ENCODE measurements at places on chromosomes 16 and 17. TPM values are rescaled to one million over a fixed set of nuclear protein-coding genes. Genes with fewer than 3 reads are reported as not detected.

DNA sequence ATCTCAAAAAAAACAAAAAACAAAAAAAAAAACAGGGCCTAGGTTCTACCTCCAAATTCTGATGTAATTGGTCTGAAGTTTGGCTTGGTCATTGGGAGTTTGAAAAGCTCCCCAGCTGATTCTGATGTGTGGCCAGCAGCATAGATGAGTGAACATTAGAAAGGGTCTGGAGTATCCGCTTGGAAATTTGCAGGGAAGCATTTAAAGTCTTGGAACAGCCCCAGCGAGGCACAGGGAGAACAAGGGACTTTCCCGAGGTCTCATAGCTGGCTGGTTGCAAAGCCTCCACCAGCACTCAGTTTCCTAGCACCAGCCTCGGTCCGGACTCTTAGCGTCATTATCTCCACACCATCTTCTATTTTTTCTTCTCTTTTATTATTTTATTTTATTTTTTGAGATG lies 70.8 kb downstream of the RAB11FIP4 start:
- H3K4me1 ChIP-seq, result peaks cover 8% of the 10 kb centered on the region
- H3K27ac ChIP-seq, result no peak overlapping the region
- no peak overlapping the region for H3K4me3 ChIP-seq
- DNase-seq, result no peak
- H3K27me3 ChIP-seq, result no peaks in the 10 kb centered on the region

Gene CDRT15
- not detected for total RNA-seq

- peaks cover 10% of the 10 kb centered on the region for H3K4me1 ChIP-seq
- no peak overlapping the region for H3K27ac ChIP-seq
Observed at GRCh38 chr17:19268611-19269010, 31.4 kb downstream of the EPN2 start.

- no peaks in the 10 kb centered on the region for H3K36me3 ChIP-seq
- DNase-seq, result no peak
- no peak overlapping the region for H3K27ac ChIP-seq
- H3K4me3 ChIP-seq, result no peak overlapping the region
- H3K27me3 ChIP-seq, result no peaks in the 10 kb centered on the region
Observed at GRCh38 chr16:53899431-53899830, 195.5 kb downstream of the FTO start.

- no peak overlapping the region for H3K27ac ChIP-seq
- no peak overlapping the region for H3K4me3 ChIP-seq
- H3K27me3 ChIP-seq, result peaks cover 99% of the 10 kb centered on the region
- H3K4me1 ChIP-seq, result no peaks in the 10 kb centered on the region
Observed at GRCh38 chr16:81774348-81774747, 4.7 kb upstream of the PLCG2 start.

DNA sequence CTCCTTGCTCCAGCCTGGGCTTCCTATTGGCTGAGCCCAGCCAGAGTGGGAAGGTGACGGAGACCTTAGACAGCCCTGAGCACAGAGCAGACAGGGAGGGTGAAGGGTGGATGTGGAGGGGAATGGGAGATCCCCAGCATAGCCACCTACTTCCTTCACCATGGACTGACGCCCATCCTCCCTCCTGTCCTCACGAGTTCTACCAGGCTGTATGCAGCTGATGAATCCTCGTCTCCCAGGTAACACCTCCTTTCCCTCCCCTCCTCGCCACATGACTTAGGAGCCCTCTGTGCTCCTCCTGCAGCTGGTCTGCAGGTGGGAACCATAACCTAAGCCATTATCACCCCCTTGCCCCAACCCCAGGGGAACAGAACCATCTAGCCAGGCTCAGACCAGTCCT lies 9.0 kb upstream of the CRHR1 start:
- DNase-seq, result no peak
- no peaks in the 10 kb centered on the region for H3K4me1 ChIP-seq
- H3K36me3 ChIP-seq, result no peaks in the 10 kb centered on the region
- no peak overlapping the region for H3K4me3 ChIP-seq
- no peak overlapping the region for H3K27ac ChIP-seq
- peaks cover 99% of the 10 kb centered on the region for H3K27me3 ChIP-seq

DNA sequence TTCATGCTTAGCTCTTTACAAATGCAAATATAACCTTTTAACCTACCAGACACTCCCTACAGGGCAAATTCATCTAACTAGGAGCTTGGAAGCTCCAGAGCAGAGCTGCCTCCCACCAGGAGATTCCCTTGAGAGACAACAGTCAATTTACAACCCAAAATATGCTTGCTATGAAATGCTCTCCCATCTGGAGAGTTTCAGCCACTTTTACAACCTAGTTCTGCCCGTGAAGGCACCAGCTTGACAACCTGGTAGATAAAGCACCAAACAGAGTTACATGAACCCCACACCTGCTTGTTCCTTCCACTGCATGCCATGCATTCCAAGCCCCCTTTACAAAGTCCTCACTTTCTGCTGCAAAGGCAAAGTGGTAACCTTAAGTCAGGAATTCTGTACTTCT lies 215.3 kb upstream of the KIF2B start:
- no peaks in the 10 kb centered on the region for H3K36me3 ChIP-seq
- H3K27me3 ChIP-seq, result no peaks in the 10 kb centered on the region
- no peak overlapping the region for H3K27ac ChIP-seq
- H3K4me3 ChIP-seq, result no peak overlapping the region

DNA sequence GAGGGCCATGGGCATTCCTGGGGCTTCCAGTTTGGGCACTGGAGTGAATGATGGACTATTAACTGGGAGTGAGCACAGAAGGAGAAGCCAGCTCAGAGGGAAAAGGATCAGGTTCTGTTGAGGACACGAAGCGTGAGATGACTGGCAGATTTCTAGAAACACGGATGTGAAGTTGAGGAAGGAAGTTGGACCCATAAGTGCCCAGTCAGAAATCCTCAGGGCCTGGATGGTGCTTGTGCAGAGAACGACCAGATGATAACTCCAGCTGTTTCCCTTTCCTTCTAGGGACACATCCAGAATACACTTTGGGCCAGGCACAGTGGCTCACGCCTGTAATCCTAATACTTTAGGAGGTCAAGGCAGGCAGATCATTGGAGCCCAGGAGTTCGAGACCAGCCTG lies 23.3 kb upstream of the ANKRD40CL start:
- no peak overlapping the region for H3K4me3 ChIP-seq
- H3K4me1 ChIP-seq, result no peaks in the 10 kb centered on the region
- no peak for DNase-seq
- no peaks in the 10 kb centered on the region for H3K36me3 ChIP-seq
- H3K27me3 ChIP-seq, result peaks cover 14% of the 10 kb centered on the region

GRCh38 chr17:16439811-16440351 lies 24.5 kb downstream of the TRPV2 start:
- peaks cover 19% of the 10 kb centered on the region for H3K4me1 ChIP-seq
- no peaks in the 10 kb centered on the region for H3K27me3 ChIP-seq
- peaks cover 70% of the 10 kb centered on the region for H3K36me3 ChIP-seq

GRCh38 chr17:30429155-30429554 lies 48.1 kb upstream of the GOSR1 start:
- H3K27me3 ChIP-seq, result no peaks in the 10 kb centered on the region
- H3K4me3 ChIP-seq, result no peak overlapping the region
- DNase-seq, result no peak
- H3K4me1 ChIP-seq, result peaks cover 13% of the 10 kb centered on the region

Gene FOXN1
- total RNA-seq, result not detected

GRCh38 chr16:19166500-19166899 lies 1.5 kb upstream of the SYT17 start:
- no peak for DNase-seq
- no peak overlapping the region for H3K4me3 ChIP-seq
- peaks cover 9% of the 10 kb centered on the region for H3K36me3 ChIP-seq
- peaks cover 8% of the 10 kb centered on the region for H3K4me1 ChIP-seq

DNA sequence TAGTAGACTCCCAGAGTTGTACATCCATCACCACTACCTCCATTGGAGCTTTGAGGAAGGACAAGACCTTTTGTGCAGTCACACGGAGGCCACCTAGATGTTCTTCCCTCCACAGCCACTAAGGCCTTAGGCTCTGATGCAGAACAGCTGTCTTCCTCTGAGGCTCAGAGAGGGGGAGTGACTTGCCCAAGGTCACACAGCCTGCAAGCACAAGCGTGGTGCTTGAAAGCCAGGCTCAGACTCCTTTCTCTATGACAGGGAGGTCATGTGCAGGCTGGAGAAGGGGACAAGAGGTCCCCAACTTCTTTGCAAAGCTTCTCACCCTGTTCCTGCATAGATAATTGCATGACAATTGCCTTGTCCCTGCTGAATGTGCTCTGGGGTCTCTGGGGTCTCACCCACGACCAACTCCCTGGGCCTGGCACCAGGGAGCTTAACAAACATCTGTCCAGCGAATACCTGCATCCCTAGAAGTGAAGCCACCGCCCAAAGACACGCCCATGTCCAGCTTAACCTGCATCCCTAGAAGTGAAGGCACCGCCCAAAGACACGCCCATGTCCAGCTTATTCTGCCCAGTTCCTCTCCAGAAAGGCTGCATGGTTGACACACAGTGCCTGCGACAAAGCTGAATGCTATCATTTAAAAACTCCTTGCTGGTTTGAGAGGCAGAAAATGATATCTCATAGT lies 12.7 kb downstream of the SCGB1C2 start:
- H3K4me3 ChIP-seq, result no peak overlapping the region
- peak; percentile 15 for DNase-seq
- no peaks in the 10 kb centered on the region for H3K36me3 ChIP-seq
- H3K27ac ChIP-seq, result no peak overlapping the region

GRCh38 chr17:48439110-48439850 lies 9.3 kb upstream of the SKAP1 start:
- no peak overlapping the region for H3K4me3 ChIP-seq
- no peaks in the 10 kb centered on the region for H3K36me3 ChIP-seq
- DNase-seq, result no peak
- H3K4me1 ChIP-seq, result peaks cover 9% of the 10 kb centered on the region

- H3K4me1 ChIP-seq, result peaks cover 20% of the 10 kb centered on the region
- peak; percentile 17 for DNase-seq
- peak overlapping the region; percentile 86 for H3K4me3 ChIP-seq
- H3K27me3 ChIP-seq, result no peaks in the 10 kb centered on the region
- H3K36me3 ChIP-seq, result peaks cover 36% of the 10 kb centered on the region
Observed at GRCh38 chr17:32007463-32008298, 498 bp downstream of the LRRC37B start.

DNA sequence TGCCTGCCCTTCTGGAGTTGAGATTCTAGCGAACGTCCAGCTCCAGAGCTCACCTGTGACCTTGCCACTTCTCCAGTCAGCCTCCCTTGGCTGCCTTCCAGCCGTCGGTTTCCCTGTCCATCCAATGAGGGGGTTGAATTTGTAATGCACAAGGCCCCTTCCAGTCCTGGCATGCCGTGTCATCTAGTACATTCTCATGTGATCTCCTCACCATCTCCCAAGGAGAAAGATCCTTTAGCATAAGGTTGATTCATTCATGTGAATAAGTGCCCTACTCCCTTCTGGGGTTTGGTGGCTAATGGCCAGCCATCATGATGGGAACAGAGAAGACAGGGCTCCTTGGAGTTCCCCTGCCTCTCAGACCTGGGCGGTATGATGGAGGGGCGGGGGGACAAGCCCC lies 18.9 kb upstream of the ABCC3 start:
- H3K27ac ChIP-seq, result no peak overlapping the region
- H3K27me3 ChIP-seq, result peaks cover 67% of the 10 kb centered on the region
- H3K4me1 ChIP-seq, result peaks cover 9% of the 10 kb centered on the region
- H3K4me3 ChIP-seq, result no peak overlapping the region
- H3K36me3 ChIP-seq, result no peaks in the 10 kb centered on the region
- DNase-seq, result no peak

DNA sequence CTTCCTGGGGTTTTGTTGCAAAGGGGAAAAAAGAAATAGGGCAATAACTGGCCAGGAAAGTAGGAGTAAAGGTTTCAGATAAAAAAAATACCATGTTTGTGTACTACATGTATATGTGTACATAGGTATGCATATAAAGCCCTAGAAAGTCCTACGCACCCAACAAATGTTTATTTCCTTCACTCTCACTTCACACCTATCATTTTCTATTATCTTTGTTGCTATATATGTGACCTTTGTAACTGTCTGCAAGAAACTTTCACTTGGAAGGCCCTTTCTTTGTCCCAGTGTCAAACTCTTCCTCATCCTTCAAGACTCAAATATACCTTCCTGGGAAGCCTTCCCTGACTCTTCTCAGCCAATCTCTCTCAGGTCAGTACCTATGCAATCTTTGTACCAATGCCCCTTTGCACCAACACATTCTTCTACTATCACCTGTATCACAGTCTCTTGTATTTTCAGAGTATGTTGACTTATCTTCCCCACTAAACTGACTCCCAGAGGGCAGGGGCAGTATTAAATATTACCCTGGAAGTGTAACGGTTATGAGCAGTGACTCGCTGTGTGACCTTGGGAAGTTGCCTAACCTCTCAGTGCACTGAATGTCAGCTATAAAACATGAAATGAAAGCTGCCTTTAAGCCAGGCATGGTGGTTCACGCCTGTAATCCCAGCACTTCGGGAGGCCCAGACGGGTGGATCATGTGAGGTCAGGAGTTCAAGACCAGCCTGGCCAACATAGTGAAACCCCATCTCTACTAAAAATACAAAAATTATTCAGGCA lies 6.5 kb downstream of the XPO6 start:
- no peak overlapping the region for H3K27ac ChIP-seq
- no peak for DNase-seq
- no peak overlapping the region for H3K4me3 ChIP-seq
- H3K36me3 ChIP-seq, result peaks cover 39% of the 10 kb centered on the region
- no peaks in the 10 kb centered on the region for H3K27me3 ChIP-seq
- H3K4me1 ChIP-seq, result peaks cover 22% of the 10 kb centered on the region

Gene PIPOX
- 3.7 TPM for total RNA-seq

Gene MYH13
- total RNA-seq, result not detected

Gene HES7
- total RNA-seq, result 0.69 TPM

DNA sequence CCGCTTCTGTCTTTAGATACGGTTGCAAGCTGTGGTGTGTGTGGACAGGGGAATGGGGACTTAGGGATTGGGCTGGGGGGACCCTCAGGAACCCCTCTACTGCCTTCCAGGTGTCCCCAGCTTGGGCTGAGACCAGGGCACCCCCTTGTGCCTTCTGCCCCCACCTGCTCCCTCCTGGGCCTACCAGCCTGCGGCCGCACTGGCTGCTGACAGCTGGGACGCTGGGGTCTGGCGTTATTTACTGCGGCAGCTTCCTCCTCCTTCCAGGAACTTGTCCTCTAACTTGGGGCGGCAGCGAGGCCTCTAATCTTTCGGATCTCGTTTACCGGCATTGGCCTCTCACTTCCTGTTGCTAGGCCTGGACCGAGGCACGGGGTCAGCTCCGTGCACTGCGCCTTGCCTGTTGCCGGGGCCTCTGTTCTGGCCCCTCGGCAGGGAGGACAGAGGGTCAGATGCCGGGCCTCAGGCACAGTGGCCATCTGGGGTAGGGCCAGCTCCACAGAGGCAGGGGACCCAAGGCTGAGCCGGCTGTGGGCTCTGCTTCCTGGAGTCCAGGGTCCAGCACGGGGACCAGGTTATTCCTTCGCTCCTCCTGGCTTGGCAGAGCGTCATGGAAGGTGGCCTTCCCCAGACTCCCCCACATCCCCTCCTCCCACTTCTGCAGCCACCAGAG lies 31.8 kb downstream of the TMEM235 start:
- DNase-seq, result no peak
- no peak overlapping the region for H3K4me3 ChIP-seq
- peaks cover 1% of the 10 kb centered on the region for H3K27me3 ChIP-seq
- peaks cover 12% of the 10 kb centered on the region for H3K4me1 ChIP-seq
- no peak overlapping the region for H3K27ac ChIP-seq
- H3K36me3 ChIP-seq, result peaks cover 2% of the 10 kb centered on the region

Measured in Calu3 (cell line).